Mesothelial cell of epicardium (in vitro differentiated cells): ENCODE measurements at places on chromosomes 13 and 19. TPM values are rescaled to one million over a fixed set of nuclear protein-coding genes. Genes with fewer than 3 reads are reported as not detected.

- DNase-seq = no peak
These were observed 41.0 kb downstream of the KL start for GRCh38 chr13:33057019-33057780.

- DNase-seq = no peak
These were observed 1186.3 kb downstream of the UQCRFS1 start for GRCh38 chr19:28026636-28027035.

DNA sequence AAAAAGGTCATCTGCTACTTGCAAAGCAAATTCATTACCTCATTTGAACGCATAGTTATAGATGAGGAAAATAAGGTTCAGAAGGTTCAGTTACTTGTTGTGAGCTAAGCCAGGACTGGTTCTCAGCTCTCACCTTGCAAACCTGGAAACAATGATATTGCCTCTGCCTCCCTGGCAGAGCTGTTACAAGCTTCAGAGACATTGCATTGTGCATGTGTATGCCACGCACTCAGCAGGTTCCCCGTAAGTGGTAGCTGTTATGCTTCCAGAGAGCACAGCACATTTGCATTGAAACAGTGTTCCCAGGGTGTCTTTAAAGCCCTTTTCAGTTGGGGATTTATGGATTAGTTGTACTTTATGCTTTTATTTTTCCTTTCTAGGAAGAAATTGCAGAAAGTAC is 80.6 kb downstream of the DGKH start:
- DNase-seq = no peak

- DNase-seq = no peak
These were observed 40.5 kb downstream of the MAU2 start for GRCh38 chr19:19361075-19361594.

DNA sequence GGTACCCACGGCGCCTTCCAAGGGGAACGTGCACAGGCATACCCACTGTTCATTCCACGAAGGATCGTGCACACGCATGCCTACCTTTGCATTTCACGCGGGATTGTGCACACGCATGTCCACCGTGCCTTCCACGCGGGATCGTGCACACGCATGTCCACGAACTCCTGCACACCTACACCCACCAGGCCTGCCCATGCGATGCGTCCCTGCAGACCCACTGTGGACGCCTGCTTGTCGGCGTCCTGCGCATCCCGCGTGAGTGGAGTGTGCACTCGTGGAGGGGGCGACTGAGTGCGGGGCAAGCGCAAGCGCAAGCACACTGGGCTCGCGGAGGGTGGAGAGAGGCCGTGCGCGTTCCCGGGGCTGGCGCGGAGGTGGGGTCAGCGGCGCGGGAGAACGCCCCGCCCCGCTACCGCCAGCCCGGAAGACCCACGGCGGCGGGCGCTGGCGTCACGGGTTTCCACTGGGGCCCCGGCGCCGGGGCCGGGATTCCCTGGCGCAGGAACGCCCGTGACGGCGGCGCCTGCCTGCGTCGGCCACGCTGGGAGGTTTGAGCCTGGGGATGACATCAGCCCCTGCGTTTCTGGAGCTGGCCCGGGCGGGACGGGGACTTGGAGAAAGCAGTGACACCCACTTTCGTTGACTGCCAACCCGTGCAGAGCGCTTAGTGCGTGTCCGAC is 18.7 kb downstream of the GADD45B start:
- peak; percentile 53 for DNase-seq

- no peak for DNase-seq
These were observed 15.5 kb downstream of the MKNK2 start for GRCh38 chr19:2035590-2035991.

DNA sequence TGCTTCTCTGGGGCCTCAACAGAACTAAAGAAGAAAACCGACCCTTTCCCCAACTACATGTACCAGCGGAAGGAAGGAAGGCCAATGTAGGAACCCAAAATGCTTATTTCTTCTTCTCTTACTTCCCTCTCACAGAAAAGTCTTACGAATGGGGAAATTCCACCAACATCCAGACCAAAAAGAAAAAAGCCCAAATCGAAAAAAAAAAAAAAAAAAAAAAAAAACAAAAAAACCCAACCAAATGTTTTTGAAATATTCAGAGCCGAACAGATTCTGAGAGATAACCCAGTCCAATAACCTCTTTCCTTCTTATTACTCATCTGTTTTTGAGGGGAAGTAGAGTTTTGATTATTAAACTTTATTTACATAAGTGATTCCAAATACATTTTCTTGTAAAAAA is 3.9 kb downstream of the PPM1N start:
- DNase-seq = no peak

GRCh38 chr13:85693889-85694511 is 105.2 kb downstream of the SLITRK6 start:
- no peak for DNase-seq

DNA sequence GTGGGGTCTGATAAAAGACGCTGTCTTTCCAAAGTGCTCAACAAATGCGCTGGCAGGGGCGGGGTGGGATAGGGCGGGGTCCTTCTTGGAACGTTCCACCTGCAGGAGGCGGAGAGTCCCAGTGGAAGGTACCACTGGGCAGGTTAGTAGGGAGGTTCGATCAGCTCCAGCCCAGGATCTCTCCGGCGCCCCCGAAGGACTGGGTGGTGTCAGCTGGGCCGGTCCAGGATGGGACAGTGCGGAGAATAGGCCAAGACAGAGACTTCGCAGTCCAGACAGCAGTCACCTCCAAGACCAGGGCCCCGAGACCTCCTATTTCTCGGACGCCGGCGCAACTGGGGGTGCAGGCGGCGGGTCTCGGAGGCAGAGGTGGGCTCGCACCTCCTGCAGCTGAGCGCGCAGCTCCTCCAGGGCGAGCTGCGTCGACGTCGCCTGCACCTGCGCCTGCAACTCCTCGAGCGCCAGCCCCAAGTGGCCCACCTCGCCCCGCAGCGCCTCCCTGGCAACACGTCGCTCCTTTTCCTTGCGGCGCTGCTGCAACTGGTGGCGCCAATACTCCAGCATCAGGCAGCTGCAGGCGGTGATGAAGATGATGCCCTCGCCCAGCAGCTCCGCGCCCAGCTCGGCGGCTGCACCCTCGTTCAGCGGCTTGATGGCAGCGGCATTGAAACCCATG is 21.6 kb downstream of the VASP start:
- peak; percentile 55 for DNase-seq

DNA sequence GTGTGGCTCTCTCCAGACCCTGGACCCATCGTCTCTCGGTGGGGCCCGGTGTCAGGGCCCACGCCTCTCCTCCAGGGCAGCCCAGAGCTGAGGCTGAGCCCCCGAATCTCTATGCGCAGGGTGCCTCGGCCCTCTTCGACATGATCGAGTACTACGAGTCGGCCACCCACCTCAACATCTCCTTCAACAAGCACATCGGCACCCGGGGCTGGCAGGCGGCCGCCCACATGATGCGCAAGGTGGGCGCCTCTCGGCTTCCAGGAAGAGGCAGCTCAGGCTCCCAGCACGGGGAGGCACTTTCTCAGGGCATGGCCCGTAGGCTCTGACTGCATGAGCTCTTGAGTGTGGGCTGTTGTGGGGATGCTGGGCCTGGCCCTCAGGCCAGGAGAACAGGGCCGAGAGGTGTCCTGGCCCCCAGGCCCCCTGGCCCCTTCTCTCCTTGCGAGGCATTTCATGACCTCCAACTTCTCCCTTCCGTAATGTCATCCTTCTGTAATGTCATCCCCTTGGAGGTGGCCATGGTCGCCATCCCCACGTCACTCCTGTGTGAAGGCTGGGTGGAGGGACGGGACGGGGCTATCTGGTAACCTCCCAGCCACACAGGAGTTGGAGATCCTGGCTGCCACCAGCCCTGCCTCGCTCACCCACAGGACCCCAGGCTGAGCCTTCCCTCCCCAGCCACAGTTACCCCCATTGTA is 19.4 kb downstream of the NKPD1 start:
- no peak for DNase-seq

DNA sequence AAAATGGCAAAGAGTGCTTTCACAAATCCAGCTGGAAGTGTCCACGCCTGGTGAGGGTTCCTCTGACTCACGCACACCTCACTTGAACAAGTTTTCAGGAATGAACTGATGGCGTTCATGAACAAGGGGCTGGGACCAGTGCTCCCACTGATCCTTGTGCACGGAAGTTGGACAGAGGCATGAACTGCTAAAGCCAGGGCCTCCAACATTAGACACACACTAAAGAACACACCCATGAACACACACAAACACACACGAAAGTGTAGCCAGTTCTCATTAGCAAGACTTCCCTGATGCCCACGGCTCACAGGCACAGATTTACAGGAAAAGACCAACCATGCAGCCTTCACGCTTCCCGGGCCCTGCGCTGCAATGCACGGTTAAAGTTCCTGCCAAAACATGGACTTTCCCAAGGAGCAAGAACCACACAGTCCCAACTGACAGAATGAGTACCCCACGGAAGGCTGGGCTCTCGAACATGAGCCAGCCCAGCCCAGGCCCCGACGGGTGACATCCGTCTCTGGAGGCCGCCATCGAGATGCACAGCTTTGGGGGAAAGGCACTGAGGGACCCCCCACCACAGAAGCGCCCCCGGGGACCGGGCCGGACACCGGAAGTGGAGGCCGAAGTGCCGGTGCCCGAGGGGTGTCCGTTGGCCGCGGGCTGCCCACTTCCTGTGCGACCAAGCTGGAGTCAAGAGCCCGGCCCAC is 808 bp downstream of the DNMT1 start:
- DNase-seq = peak; percentile 38

DNA sequence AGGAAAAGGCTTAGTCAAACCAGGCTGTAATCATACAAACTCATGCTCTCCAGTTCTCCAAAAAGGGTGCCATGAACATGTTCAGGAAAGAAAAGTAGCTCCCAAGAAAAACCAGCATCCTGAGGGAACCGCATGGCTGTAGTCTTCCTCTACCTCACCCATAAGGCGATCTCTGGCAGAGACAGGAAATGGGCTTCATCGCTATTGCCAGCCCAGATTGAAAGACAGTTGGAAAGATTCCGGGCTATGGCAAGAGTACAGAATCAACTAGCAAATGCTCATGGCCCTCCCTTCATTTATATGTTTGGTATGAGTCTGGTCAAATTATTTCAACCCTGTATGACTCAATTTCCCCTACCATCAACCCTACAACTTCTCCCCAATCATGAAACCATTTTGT is 140.1 kb downstream of the LHFPL6 start:
- DNase-seq = no peak

DNA sequence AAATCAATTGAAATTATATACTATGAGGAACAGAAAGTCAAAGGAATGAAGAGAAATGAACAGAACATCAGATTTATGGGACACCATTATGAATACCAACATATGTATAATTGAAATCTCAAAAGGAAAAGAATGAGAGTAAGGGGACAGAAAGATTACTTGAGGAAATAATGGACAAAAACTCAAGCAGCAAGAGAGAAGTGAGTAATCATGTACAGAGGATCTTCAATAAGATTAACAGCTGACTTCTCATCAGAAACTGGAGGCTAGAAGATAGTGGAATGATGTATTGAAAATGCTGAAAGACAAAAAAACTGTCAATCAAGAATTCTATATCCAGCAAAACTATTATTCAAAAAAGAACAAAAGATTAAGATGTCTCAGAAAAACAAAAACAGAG is 10.4 kb downstream of the MTUS2 start:
- DNase-seq = no peak

DNA sequence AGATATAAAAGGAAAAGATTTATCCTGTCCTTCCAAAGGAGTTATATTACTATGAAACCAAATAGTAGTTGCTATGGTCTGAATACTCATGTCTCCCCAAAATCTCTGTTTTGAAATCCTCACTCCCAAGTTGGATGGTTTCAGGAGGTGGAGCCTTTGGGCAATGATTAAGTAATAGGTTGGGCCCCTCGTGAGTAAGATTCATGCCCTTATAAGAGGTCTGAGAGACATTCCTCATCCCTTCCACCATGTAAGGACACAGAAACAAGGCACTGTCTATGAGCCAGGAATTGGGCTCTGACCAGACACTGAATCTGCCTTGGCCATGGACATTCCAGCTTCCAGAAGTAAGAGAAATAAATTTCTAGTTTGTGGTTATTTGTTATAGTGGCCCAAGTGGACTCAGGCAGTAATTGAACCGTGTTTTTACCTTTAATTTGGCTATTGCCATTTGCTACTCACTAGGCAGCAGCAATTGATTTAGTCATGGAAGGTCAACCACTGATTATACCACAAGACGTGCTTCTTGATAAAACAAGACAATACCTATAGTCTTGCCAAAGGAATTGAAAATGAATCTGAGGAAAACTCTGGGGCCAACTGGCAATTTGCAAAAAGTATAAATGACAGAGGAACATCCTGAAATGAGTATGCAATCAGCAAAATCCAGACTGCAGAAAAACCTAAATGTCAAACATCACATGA is 717.4 kb upstream of the SPRY2 start:
- DNase-seq = no peak

GRCh38 chr19:42531313-42531712 is 3.0 kb upstream of the CEACAM1 start:
- DNase-seq = no peak

- no peak for DNase-seq
These were observed 12.4 kb downstream of the ZNF444 start for GRCh38 chr19:56153507-56153906.

DNA sequence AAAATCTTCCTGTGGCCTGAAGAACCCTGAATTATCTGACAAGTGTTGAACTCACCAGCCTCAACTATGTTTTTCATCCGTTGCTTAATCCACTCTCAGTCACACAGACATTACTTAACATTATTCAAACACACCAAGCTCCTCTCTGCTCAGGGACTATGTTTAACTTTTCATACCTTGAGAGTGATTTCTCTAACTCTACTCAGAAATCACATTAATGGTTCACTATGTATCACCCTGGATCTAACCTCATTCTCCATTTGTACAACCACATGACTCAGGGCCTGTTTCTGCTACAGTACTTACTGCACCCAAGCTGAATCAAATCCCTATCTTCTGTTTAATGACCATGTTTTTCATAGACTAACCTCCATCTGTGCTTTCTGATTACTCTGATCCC is 553.7 kb upstream of the PRR20A start:
- no peak for DNase-seq

GRCh38 chr13:75544681-75545330 is 4.8 kb upstream of the UCHL3 start:
- no peak for DNase-seq

GRCh38 chr13:32736648-32737047 is 150.4 kb downstream of the PDS5B start:
- DNase-seq = no peak

GRCh38 chr13:73520566-73521289 is 461.9 kb downstream of the KLF5 start:
- no peak for DNase-seq

NCR1 gene
- not detected in 3 replicates for total RNA-seq

APC2 gene
- total RNA-seq = 2.3 to 2.8 TPM (median 2.4 TPM) in 3 replicates

PLPPR2 gene
- 18.9 to 21.4 TPM (median 20.4 TPM) in 3 replicates for total RNA-seq

CEACAM4 gene
- not detected in 3 replicates for total RNA-seq

ZNF8 gene
- 21.6 to 22.1 TPM (median 21.9 TPM) in 3 replicates for total RNA-seq

FFAR1 gene
- total RNA-seq = 0.96 to 1.3 TPM (median 1.2 TPM) in 3 replicates

SETDB2 gene
- total RNA-seq = 10.8 to 12.0 TPM (median 11.6 TPM) in 3 replicates

PNMA8A gene
- 25.8 to 27.4 TPM (median 25.9 TPM) in 3 replicates for total RNA-seq
